Nephron progenitor cell (in vitro differentiated cells): ENCODE measurements at places on chromosomes 4 and X.

DNA sequence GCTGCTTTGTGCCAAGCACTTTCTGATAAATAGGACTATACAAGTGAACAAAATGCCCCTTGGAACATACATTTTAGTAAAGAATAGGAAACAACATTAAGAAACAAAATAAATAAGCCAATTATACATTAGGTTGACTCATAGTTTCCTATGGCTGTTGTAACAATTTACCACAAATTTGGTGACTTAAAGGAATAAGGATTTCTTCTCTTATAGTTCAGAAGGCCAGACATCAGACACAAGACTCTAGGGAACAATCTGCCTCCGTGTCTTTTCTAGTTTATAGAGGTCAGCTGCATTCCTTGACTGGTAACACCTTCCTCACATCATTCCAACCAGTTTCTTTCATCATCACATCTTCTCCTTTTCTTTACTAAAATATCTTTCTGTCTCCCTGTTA, 235.9 kb upstream of the PCDH18 start:
- DNase-seq = no peak

- no peak for DNase-seq
Observed at GRCh38 chr4:33914386-33914785, 2329.9 kb downstream of the ARAP2 start.

DNA sequence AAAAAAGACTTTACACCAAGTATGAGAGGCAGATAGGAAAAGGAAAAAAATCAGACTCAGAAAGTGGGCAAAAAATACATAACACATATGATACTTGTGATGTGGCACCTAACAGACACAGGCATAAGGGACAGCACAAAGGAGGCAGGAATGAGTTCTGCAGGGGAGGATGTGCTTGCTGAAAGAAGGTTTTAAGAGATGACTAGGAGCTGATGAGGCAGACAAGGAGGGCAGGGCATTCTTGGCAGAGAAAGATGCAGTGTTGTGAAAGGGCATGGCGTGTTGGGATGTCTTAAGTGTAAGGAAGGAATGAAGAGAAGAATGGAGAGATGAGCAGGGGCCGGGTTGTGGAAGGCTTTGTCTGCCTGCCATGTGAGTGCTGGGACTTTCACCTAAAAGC, 49.7 kb upstream of the TMEM154 start:
- no peak for DNase-seq

DNA sequence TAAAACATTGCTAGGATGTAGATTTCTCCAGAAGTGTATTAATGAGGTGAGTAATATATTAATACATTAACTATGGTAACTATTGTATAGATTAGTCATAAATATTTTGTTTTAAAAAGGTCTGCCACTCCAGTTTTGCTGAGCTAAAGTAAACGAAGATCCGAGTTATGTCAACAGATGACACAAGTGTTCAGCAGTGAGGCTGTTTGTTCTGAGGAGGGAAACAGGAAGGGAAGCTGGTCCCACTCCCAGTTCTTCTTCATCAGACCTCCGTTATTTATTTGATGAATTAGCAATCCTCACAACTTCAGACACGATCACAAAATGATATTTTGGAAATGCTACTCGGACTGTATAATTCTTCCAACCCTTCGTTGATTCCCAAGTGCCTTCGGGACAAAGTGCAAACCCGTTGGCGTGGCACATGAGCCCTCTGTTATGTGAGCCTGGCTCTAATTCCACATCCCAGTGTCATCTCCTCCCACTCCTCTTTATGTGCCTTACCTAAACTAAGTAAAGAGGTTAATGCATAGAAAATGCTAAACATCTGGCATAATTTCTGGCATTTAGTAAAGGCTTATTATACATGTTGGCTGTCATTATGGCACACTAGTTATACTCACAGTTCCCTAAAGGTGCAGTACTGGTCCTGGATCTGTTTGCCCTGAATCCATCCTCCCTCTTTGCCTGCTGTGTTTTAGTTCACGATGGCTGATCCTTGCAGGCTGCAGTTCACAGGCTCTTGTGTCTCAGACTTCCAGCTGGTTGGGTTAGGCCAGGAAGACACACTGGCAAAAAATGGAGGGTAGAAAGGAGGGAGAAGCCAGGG, 190.6 kb upstream of the LNX1 start:
- no peak for DNase-seq

DNA sequence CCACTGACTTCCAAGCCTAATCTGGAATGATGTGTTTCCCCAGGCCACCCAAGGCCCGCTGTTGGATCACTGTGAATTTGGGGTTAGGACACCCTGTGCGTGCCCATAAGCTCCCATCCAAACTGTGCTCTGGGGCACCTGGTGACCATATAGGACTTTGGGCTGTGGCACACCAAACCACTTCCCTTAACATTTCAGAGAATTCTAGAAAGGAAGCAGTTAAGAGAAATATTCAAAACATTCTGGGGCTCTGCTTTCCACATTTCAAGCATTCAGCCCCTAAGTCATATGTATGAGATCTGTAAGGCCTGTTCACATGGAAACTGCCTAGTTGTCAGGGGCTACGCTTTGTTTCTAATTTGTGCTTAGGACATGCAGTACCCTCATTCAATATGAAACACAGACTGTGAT, 14.4 kb downstream of the VGLL1 start:
- DNase-seq = no peak

DNA sequence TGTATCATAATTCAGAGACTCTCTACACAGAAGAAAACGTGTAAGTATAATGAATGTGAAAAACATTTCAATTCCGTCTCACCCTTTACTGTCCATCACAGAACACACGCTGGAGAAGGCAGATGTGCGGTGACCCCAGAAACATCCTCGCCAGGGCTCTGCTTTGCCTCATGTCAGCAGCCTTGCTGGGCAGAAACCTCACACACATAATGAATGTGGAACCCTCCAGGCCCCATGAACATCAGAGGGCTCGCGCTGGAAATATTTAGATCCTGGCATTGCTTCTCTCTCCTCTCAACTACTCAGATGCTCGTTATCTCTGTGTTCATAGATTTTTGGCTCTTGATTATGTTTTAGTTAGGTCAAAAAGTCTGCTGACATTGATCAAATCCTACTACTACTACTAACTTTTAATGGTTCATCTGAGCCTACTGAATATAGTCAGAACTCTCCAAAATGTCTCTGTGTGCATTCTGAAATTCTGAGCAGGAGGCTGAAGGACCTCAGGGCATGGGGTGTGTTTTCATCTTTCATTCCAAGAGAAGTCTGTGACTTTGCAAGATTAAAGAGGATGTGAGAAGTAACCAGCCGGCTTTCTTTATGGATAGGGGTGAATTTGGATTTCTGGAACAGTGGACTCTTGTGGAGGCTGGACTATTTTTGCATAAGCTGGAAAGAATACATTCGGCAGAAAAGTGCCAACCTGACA, 27.0 kb downstream of the SMIM43 start:
- DNase-seq = no peak

- no peak for DNase-seq
Observed at GRCh38 chr4:67894659-67895058, 10.9 kb upstream of the TMPRSS11D start.

GRCh38 chr4:148258535-148258934, 183.7 kb downstream of the NR3C2 start:
- no peak for DNase-seq

- no peak for DNase-seq
Observed at GRCh38 chrX:100830547-100830946, 10.4 kb downstream of the CSTF2 start.

DNA sequence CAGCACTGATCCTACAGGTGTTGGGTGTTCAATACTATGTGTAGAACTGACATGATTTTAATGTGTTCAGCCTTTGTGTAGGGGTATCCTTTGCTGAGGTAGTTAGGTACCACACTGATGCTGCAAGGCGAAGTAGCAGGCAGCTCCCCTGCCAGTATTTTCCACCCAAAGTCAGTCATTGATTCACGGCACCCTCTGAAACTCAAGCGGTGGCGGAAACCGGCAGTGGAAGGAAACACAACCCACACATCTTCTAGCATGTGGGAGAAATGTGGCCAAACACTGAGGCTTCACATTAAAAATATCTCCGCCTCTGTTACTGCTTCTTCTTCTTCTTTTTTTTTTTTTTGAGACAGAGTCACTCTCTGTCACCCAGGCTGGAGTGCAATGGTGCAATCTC, 126.3 kb downstream of the AASDH start:
- DNase-seq = no peak

DNA sequence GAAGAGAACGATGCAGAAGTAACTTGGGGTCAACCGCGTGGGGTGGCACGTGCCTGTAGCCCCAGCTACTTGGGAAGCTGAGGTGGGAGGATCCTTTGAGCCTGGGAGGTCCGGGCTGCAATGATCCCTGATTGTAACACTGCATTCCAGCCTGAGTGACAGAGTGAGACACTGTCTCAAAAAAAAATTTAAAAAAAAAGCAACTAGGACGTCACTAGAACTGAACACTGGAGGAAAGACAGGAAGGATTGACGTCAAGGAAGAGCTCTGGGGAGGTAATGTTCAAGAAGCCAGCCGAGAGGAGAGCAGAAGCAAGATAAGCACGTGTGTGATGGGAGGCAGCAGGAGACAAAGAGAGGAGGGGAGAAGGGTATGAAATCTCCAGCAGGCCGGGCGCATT, 28.7 kb downstream of the S100G start:
- no peak for DNase-seq

DNA sequence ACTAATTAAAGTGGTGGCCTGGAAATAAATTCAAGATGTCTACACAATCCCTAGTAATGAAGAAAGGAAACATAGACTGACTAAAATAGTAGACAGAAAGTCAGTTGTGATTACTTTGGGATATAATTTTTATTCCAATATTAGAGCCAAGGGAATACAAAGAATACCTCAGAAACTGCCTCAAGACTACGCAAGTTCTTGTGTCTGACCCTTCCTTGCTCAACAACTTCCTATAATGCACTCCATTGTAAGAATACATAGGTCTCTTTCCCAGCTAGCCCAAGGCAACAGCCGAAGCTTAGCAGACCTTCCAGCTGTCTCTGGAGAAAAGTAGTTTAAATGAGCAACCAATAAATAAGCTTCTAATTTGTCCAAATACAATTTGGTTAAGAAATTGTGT, 315.9 kb downstream of the IQCM start:
- DNase-seq = no peak

DNA sequence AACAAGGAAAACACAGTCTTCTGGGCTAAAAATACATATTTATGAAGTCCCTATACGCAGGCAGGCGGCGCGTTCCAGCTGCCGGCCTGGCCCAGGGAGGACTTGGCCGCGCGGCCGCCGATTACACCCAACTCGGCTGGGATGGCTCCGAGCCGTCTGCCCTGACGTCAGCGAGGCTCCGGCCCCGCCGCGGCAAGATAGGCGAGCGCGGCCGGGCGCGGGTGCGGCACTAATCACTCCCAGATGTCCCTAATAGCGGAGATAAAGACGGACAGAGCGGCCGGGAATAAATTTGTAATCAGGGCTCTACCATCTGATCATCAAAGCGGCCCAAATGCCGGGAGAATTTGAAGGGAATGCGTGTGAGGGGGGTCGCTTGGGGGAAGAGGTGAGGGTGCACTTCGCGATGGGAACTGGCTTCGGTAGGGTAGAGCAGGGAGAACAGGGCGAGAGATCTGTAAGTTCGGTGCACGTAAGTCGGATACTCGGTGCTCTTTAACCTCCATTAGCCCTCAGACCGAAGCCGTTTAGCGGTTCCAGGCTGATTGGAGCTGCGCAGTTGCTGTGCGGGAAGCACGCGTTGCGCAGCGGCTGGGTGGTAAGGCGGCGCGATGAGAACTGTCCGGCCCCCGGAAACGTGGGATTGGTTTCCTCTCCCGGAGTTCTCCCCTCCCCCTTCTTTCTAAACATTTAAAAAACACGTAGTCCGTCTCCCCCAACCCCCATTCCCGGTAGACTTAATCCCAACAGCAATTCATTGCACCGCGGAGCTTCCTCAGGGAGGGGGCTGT, 7.7 kb downstream of the HAND2 start:
- peak; percentile 77 for DNase-seq

DNA sequence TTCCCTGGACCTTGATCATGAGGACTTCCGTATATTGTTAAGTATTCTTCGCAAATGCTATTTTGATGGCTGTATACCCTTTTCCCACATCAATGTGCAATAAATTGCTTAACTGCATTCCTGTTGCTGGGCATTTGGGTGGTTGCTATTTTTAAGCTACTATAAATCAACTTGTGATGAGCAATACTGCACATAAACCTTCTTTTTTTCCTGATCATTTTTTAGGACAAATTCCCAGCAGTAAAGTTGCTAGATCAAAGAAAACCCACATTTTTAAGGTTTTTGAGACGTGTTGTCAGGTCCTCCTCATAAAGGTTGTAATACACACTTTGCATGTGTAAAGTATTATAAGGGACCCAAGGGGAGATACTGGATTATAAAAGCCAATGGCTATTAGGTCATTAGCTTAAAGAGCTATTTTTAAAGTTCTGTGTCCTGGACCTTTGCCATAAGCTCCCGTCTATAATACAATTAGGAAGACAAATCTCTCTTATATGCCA, 35.6 kb downstream of the LIMCH1 start:
- DNase-seq = no peak

GRCh38 chr4:123378794-123379193, 17.8 kb upstream of the SPRY1 start:
- no peak for DNase-seq

GRCh38 chrX:69153060-69153730, 12.1 kb downstream of the PJA1 start:
- DNase-seq = peak; percentile 75

DNA sequence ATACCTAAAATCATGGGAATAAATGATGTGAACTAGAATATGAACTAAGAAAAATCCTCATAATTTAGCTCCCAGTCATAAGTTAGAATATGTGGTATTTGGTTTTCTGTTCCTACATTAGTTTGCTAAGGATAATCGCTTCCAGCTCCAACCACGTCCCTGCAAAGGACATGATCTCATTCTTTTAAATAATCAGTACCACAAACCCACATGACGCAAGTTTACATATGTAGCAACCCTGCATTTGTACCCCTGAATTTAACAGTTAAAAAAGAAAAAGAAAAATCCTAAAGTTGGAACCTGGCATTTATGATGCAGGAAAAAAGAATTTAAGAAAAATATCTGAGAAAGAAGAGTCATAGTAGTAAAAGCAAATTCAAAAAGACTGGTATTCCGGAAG, 13.3 kb downstream of the UBA6 start:
- DNase-seq = no peak

- DNase-seq = no peak
Observed at GRCh38 chr4:6427439-6428090, 44.8 kb downstream of the PPP2R2C start.

DNA sequence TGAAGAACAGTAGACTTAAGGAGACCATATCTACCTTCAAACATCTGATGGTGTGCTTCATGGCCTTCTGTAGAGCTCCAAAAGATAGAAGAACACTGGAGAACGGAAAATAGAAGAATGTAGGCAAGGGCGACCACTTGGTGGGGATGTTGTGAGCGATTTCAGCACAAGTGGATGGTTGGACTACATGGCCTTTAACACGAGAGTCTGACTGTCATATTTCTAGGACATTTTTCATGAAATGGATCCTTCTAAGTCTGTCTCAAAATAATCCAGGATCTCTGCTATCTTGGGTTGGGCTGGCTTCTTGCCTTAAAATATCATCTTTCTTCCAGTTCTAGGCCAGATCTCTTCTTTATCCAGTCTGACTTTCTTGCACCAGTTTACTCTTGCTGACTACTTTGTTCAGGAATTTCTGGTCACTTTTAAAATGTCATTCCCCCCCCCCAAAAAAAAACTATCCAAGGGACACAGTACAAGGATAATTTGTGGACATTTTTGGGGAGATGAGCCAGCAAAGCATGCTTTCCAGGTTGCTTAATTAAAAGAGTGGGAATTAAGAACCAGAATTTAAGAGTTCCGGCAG, 1.2 kb upstream of the MID1IP1 start:
- DNase-seq = no peak
